ENCODE measurements at places on chromosomes 12 and 14.

GRCh38 chr12:71780237-71780822 lies 25.7 kb downstream of the RAB21 start:
- DNase-seq: peak; percentile 60

- no peak for DNase-seq
These were observed 473.5 kb downstream of the ETNK1 start for GRCh38 chr12:23098517-23098916.

DNA sequence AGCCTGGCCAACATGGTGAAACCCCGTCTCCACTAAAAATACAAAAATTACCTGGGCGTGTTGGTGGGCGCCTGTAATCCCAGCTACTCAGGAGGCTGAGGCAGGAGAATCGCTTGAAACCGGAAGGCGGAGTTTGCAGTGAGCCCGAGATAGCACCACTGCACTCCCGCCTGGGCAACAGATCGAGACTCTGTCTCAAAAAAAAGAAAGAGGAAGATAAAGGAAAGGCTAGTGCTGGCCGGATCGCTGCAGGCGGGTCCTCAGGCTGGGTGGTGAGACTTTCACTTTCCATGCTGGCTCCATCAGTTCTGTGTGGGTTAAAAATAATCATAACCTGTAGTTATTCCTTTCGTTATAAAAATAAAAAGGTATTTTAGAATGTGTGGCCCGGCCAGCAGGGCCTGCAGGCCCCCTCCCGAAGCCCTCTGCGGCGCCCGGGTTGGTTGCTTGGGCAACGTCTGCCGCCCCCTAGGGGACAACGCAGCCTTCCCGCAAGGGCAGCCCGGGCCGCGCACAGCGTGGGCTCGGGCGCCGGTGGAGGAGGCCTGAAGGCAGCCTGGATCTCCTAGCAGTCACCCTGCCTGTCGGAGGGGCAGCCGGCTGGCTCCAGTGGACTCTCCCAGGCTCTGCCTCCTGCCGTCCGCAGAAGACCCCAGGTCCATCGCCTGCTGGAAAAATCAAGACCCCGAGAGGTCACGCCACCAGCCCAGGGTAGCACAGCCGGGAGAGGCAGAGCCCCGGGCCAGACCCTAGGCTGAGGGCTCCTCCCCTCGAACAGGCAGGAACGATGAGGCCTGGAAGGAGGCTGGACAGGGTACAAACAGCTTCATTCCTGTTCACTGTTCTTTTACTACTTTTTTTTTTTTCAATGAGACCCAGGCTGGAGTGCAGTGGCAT lies 5.0 kb upstream of the SLC25A47 start:
- no peak for DNase-seq

GRCh38 chr12:43255522-43256111 lies 296.4 kb downstream of the ADAMTS20 start:
- DNase-seq: no peak

- DNase-seq: no peak
These were observed 98.9 kb downstream of the BCL11B start for GRCh38 chr14:99173086-99173485.

- DNase-seq: no peak
These were observed 22.0 kb downstream of the TSPAN9 start for GRCh38 chr12:3099146-3099545.

DNA sequence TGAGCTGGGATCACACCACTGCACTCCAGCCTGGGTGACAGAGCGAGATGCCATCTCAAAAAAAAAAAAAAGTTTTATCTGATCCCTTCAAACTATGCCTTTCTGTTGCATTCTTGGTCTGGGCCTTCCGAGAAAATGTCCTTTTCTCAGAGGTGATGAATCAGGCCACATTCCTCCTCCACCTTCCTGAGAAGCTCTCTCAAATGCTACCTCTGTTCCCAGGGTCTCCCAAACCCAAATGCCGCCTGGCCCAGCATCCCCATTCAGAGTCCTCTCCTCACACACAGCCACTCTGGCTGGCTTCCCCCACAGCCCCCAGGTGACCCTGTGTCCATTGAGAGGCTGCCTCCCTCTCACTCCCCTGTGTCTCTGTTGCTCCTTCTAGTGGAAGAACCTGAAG lies 19.7 kb upstream of the TMED10 start:
- DNase-seq: no peak

GRCh38 chr12:82705774-82706173 lies 19.1 kb downstream of the TMTC2 start:
- DNase-seq: no peak

GRCh38 chr14:34277191-34277590 lies 184.8 kb downstream of the SPTSSA start:
- DNase-seq: no peak

DNA sequence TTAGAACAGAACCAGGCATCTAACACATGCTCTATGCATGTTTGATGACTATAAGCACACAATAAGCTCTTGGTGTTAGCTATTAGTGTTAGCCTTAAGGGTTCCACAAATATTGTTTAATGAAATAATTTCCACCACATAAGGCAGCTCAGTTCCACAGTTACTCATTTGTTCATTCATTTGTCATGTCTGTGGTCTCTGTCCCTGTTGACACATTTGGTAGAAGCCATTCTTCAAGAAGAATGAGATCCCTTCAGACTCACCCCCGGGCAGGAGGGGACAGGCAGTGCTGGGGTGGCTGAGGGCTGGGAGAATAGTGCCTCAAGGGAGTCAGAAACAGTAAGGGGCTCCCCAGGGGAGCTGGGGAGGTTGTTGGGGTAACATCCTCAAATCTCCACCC lies 3.7 kb upstream of the FAIM2 start:
- DNase-seq: no peak

GRCh38 chr14:25929881-25930615 lies 667.8 kb downstream of the NOVA1 start:
- no peak for DNase-seq

- DNase-seq: no peak
These were observed 20.1 kb downstream of the WDR20 start for GRCh38 chr14:102159841-102160240.

DNA sequence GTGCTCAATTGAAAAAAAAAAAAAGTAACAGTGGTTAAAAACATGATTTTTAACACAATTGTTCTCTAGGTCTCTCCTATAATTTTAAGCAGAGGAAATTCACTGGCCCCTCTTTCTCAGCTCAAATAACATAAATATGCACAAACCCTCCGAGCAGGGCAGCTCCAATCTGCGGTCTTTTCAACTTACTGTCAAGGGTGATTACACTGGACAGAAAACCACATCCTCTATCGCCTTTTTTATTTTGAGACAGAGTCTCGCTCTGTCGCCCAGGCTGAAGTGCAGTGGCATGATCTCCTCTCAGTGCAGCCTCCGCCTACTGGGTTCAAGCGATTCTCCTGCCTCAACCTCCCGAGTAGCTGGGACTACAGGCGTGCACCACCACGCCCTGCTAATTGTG lies 16.5 kb upstream of the GABARAPL1 start:
- no peak for DNase-seq
